ENCODE measurements at places on chromosomes 4 and X.

- no peak for DNase-seq
Observed at GRCh38 chrX:119340606-119341205, 58.4 kb upstream of the SLC25A43 start.

DNA sequence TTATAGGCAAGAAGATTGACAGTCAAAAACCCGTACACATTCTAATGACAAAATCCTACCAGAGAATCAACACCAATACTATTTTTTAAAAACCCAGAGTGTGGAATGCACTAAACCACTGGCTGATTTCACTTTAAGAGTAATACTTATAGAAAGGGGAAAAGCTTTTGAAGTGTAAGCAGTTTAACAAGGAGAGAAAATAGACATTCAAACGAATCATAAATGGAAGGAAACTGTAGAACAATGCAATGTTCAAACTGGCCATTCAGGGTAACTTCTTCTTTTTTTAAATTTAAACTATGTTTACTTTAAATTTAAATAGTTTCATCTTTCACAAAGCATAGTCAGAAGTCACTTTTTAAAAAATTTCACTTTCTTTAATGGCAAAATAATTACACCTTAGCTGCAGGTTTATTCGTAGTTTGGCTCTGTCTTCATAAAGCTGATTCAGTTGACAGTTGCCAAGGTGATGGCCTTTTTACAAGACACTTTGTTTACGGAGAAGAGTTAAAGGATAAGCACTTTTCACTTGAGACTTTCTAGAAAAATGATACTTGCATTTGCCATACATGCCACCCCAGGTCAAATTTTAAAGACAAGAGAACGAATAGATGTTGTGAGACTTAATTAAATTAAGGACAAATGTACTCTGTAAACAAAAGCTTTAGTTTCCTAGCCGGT is 82.4 kb upstream of the KLF3 start:
- DNase-seq = no peak

DNA sequence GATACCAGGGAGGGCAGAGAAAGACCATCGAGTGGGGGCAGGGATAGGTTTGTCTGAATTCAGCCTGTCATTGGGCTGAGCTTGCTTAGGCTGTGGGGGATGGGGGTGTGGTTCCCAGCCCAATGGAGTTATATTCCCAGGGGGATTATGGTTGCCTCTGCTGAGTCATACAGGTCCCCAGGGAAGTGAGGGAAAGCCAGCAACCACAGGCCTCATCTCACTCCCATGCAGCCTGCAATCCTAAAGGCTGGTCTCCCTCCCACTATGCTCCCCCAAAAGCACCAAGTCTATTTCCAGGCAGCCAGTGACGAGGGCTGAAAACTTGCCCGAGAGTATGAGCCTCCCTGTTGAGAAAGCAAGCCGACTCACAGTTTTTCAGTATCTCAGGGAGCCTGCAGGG is 39.3 kb downstream of the AFM start:
- no peak for DNase-seq

DNA sequence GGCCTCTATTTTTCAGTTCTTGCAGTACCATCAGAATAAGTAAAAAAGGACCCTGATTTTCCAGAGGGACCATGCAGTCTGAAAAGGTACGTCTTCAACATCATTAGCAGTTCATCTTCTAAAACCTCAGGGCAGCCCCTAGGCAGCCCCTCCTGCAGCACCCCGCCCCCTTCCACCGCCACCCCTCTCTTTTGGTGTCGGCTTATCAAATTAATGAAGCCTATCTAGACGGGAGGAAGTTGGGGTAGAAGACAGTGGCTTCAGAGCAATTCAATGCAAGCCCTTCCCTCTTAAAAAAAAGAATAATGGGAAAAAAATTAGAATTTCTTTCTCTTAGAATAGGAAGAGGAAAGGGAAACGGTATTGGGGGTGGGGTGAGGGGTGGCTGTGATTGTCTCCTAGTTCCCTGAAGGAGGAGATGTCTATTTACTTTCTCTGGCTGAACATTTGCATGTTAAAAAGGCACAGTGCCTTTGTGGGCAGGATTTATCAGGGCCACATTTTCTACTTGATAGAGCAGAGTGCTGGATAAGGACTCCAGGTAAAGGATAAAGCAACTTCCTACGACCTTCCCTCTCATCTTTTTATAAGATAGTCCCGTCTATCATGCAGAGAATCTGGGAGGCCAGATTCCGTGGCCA is 159.4 kb downstream of the MGST2 start:
- no peak for DNase-seq

DNA sequence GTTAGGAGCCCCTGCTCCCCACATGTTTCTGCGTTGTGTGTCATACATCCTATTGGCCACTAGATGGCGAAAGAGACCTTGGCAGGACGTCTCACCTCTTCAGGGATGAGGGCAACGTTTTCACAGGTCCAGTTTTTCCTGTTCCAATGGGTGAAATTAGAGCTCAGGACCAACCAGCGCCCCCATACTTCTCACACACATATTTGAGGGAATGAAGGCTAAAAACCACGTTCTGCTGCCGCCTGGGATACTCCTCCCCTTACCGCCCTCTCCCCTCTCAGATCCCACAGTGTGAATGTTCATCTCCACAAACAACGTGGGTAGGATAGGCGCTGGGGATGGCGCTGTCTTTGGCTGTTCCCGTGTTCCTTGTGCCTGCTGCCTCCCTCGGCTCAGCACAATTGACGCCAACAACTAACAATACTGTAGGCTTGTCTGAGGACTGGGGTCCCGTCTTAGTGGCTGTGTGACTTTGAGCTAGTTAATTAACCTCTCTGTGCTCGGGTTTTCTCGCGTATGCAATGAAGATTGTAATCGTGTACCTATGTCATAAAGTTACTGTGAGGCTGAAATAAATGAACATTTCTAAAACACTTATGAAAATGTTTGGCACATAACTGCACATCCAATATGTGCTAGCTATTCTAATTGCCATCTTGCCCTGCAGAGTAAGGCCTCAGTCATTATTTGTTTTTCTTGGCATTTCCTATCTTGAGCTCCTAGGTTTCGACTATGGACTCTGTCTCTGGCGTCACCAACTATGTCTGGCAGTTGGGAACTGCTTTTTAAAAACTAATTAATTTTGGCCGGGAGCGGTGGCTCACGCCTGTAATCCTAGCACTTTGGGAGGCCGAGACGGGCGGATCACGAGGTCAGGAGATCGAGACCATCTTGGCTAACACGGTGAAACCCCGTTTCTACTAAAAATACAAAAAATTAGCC is 181.3 kb upstream of the STK26 start:
- DNase-seq = no peak

DNA sequence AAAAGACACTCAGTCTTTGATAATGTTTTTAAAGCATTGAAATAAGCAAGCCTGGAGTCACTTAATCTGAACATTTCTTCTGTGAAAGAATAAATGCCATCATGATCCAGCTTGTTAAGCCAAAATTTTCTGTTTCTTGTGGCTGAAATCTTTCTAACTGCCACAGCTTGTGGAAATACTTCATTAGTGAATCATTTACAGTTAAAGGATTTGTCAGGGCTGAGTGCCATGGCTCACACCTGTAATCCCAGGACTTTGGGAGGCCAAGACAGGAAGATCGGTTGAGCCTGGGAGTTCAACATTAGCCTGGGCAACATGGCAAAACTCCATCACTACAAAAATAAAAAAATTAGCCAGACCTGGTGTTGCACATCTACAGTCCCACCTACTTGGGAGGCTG is 93.3 kb upstream of the PDE5A start:
- no peak for DNase-seq

DNA sequence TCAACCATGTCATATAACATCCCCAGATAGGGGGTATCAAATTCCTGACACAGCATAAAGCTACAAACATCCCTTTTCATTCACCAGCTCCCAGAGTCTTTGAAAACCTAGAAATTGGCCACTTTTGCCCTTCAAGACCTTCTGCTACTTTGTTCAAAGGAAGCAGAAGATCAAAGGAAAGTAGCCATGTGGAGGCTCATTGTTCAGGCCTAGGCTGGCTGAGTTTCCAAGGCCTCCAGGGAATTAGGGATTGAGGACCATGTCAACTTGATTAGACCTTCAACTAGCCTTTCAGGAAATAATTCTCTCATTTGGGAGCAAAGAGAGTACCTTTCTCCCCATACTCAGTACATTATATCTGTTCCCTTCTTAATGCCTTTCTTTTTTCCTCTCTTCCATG is 66.8 kb upstream of the ATXN3L start:
- no peak for DNase-seq

DNA sequence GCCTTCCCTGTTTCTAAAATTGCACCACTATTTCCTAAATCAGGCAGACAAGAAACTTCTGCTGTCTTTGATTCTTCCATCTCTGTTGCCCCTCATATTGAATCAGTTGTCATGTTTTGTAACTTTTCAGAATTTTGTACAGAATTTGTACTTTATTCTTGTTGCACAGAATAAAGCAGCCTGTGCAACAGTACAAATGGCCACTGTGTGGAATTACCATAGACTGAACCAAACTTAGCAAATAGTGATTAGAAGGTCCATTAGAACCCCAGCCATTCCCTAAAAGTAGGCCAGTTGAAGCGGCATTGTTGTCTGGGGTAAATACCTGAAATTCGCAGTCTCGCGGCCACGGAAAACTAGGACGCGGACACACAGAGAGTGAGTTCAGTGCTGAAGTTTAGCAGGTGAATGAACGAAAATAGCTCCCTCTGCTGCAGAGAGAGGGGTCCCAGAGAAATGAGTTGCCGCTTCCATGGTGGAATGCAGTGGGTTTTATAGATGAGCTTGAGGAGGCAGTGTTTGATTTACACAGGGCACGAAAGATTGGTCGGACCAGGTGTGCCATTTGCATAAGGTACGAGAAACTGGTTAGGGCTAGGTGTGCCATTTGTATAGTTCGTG is 71.8 kb downstream of the C4orf33 start:
- DNase-seq = no peak

DNA sequence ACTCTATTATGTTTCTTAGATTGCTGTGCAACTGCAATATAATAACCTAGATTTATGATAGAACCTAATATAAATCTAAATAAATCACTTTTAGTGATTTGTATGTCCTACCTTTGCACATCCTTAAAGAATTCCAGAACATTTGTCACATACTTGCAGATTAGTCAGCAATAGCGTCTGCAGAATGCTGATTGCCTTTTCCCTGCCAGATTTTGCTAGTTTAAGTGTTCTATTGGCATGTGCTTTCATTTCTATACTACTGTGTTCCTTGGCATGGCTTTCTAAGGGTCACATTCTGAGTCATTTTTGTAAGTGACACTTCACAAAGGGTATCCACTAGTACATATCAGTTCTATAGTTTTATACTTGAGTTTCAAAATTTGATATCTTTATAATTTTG is 303.1 kb upstream of the GIMD1 start:
- DNase-seq = no peak

GRCh38 chr4:10737337-10737736 is 52.8 kb upstream of the CLNK start:
- no peak for DNase-seq

DNA sequence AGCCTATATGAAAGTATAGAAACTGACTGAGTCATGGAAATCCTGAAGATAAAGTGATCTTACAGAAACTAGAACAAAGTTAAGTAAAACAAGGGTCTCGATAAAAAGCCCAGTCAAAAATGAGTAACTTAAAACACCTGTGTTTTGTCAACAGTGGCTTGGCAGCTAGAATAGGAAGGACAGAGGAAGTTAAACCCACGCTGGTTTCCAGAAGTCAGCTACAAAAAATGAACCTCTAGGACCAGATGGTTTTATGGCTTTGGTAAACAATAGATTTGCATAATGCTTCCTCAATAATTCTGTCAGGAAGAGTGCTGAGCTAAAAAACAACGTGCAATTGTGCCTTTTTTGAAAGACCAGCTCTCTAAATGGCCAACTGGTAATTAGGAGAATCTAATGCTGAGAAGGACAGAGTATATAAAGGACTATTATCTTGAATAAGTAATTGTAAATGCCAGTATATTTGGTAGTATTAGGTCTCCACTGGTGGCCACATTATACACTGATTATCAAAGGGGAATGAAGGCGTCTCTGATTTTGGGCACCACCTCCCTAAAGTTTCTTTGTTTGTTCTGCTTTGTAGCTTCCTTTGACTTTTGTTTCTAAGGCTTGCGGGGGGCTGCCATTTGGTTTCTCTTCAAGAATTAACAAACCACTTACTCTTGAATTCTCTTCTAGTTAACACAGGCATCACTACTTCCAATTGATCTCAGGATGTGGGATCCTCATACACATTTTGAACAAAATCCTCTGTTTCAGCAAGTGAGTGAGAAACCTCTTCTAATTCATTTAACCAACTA is 72.2 kb upstream of the PPP3CA start:
- no peak for DNase-seq

DNA sequence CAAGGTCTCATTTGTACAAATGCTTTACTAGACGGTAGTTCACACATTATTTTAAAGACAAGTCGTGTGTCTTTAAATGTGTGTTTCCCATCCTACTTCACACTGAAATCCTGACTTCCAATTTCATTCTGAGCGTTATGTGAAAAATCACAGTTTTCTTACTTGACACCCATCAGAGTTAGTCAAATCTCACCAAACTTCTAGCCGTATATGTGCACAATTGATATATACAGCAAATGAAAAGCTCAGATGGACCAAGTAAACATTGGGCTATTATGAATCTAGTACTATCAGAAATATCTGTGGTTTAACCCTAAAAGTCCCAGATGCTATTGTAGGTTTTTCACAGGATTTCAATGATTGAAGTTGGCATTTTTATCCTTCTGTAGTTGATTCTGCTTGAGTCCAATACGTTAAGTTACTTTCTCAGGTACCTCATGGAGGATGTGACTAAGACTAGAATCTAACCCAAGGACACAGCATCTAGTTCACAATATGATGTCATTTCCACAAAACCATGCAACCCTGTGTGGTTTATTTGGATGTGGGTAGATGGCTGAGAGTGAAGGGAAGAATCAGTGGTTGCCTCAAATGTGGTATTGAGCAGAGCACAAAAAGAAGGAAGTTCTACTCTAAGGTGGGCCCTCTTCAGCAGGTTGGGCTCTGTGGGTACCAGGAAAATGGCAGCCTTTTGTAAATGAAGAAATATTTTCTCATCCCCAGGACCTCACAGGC is 22.1 kb upstream of the TRIM60 start:
- DNase-seq = no peak

DNA sequence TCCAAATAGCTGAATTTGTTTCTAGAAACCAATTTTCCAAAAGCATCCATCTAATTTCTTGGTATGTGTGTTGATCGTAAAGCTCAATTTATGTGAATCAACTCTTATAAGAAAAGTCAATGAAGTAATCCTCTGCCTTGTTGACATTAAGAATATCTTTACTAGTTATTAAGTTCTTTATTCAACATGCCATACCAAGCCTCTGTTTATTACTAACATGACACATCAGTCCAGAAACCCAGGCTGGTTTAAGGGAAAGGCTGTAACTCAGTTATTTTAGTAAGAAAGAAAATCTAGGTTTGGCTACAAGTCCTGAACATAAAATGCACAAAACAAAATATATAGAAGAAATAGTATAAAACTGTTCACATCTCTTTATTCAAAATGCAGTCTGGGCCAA is 48.0 kb downstream of the KLHL34 start:
- no peak for DNase-seq

GRCh38 chr4:180617196-180617595 is 1626.0 kb upstream of the TENM3 start:
- no peak for DNase-seq

All from stimulated activated CD8-positive, alpha-beta memory T cell treated with anti-CD3 and anti-CD28 coated beads, Interleukin-7, amount 100 ng/mL, for 4 hours (primary cell).